ENCODE measurements at places on chromosomes 7 and 10. TPM values are rescaled to one million over a fixed set of nuclear protein-coding genes. Genes with fewer than 3 reads are reported as not detected.

GRCh38 chr7:120733143-120733542 is 124.8 kb downstream of the TSPAN12 start:
- peak; percentile 27 for DNase-seq

DNA sequence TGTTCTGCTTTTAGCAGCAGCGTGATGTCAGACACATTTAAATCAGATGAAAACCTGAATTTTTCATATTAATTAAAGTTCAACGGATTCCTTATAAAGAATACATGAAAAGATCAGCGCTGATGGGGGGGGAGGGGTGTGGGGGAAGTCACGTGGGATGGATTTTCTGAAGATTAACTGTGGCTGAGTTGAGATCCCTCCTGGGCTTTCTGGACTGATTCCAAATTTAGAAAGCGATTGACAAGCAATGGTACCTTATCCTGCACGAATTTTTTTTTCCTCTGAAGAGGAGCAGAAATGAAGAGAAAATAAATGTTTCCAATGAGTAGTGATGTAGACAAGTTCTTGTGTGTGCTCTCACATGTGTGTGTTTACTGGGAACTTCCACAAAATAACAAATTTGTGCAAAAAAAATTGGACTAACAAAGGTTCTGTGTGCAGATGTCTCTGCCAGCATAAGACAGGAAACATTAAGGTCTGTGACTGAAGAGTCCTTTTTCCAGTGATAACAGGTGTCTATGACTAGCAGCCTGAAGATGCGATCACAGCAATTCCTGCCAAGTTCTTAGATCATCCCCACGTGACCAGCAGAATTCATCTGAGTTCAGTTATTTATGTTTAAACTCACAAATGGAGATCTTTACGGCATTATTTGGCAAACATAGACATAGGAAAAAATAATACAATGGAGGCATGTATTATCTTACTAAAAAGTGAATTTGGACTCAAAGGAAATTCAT is 585.2 kb upstream of the CELF2 start:
- no peak for DNase-seq

The ZNF488 gene
- 0.38 TPM for total RNA-seq

The AKR1C2 gene
- total RNA-seq = 1.7 TPM

The LBX1 gene
- total RNA-seq = not detected

GRCh38 chr7:25790963-25791362 is 361.0 kb upstream of the NFE2L3 start:
- DNase-seq = no peak

DNA sequence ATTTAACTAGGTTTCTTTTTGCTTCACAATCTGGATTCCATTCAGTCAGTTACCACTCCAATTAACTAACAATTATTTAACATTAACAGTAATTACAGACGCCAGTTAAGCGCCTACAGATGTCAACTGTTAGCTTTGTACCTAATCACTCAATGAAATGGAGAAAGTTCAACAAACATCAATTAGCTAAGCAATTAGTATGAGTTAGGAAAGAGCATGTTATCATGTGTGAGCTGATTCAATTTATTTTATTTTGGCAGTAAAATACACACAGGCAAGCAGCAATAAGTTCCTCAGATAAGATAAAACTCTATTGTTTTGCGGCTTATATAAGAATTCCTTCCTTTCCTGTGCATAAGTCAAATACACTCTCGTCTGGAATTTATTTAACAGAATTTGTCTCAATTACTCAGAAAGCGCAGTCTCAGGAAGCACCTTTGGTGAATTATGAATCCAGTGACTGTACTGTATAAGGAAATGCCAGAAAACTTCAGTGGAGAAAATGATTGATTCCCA is 427.1 kb upstream of the GALNT17 start:
- DNase-seq = peak; percentile 23

GRCh38 chr10:128029731-128030369 is 96.4 kb downstream of the MKI67 start:
- no peak for DNase-seq

DNA sequence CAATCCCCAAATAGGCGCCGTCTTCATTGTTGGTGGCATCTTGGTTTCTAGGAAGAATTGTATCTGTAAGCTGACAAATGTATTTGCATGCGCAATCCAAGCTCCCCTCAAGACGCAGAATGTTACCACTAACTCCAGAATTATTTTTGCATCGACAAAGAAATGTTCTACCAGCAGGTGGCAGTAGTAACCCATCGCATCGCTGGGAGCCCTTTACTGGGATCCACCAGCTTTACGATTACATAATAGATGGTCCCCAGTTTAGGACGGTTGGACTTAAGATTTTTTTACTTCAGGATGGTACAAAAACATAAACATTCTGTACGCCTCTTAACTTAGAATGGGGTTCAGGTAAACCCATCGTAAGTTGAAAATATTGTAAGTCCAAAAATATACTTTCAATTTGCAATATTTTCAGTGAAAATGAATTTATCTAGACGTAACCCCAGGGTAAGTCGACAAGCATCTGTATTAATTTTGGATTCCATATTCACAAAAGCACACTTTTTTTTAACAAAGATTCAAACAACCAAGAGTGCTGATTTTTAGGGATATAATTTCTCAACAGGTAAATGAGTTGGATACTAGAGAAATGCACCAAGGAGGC is 114.0 kb upstream of the COBL start:
- peak; percentile 52 for DNase-seq

DNA sequence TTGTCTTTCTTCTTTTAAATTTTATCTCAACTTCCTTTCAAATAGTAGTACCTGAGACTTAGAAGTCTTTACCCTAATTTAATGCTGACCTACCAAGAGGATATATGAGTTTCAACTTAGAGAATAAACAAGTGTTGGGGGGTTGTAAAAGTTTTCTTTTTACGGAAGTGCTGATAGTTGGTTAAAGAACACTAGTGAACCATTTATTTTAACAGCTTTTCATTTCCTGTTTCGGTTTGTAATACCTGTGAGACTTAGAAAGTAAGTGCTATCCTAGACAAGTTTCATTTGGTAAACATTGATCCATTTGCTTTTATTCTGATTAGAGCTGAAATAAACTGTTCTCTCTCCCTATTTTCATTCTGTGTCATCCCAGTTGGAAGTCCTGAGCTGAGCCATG is 683.1 kb upstream of the SORCS1 start:
- DNase-seq = no peak

DNA sequence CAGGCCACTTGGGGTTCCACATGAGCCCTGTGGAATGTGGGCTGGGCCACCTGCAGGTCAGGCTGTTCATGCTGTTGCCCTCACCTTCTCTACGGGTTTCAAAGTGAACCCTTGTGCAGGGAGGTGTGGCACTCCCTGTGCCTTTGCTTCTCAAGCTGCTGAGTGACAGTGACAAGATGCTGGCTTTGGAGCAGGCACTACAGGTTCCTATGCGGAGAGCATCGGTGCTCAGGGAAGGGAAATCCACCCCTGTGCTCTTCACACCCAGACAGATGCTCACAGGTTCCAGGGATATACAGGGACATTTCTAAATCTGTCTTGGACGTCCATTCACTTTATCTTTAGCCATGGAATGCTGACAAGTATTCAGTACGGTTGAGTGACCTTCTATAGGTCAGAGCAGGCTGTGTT is 1005.0 kb downstream of the LRMDA start:
- no peak for DNase-seq

GRCh38 chr7:46352004-46352954 is 431.2 kb upstream of the IGFBP3 start:
- peak; percentile 65 for DNase-seq

The LRRN3 gene
- total RNA-seq = not detected

DNA sequence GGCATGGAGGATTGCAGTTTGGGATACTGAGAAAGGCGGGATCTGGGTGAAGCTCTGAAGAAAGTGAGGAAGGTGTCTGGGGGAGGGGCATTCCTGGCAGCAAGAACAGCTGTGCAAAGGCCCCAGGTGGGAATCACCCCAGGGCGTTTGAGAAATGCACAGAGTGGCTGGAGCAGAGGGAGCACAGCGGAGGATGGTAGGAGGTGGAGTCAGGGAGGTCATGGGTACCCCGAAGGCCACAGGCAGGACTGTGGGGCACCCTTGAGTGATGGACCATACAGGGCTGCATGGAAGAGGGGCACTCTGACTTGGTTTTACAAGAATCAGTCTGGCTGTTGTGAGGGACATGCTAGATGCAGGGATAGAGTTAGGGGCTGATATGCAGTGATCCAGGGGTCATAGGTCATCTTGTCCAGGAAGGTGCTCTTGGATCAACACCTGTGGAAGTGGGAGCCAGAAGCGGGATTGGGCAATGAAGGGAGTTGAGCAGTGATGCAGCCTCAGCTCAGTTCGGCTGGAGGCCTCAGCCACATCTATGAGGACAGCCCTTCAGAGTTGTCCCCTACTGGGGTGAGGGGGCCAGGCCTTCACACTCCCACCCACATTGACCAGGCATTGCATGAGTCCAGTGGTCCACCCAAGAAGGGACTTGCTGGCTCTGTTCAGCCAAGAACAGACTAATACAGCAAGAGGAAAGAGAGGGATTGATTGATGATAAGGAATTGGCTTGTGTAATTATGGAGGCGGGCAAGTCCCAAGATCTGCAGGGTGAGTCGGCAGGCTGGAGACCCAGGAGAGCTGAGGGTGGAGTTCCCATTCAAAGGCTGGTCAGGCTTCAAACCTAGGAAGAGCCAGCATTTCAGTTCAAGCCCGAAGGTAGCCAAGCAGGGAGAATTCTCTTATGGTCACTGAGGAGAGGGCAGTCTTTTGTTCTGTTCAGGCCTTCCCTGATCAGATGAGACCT is 48.7 kb downstream of the TSPAN15 start:
- no peak for DNase-seq

DNA sequence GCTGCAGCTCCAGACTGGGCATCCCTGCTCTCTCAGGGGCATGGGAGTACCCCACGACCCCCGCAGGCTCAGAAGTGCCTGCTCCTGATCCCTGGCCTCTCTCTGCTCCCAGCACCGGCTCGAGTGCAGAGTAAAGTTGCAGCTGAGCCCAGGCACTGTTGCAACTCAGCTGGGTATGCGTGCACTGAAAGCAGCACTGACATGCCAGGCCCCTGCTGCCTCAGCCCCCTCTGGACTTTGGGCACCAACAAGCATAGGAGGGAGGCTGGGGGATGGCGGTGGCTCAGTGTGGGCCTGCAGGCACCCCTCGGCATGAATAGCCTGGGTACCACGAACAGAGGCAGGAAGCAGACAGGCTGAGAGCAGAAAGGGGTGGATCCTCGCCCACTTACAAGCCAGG is 295.3 kb downstream of the GRM8 start:
- no peak for DNase-seq

The EPO gene
- total RNA-seq = not detected

DNA sequence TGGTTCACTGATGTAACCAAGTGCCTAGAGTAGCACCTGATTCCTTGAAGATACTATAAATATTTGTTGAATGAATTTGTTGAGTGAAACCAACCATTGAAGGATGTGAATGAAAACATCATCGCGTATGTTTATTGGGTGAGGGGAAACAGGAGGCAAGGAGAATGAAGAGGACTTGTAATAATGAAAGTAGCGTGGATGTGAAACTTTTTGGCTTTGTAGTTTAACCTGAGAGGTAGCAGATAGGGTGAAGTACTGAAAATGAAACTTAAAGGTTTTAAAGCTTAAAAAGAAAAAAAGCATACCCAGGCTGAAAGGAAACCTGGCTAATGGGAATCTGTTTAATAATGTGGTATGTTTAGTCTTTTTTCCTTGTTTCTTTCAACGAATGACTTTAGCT is 5.2 kb downstream of the CCNY start:
- DNase-seq = no peak

DNA sequence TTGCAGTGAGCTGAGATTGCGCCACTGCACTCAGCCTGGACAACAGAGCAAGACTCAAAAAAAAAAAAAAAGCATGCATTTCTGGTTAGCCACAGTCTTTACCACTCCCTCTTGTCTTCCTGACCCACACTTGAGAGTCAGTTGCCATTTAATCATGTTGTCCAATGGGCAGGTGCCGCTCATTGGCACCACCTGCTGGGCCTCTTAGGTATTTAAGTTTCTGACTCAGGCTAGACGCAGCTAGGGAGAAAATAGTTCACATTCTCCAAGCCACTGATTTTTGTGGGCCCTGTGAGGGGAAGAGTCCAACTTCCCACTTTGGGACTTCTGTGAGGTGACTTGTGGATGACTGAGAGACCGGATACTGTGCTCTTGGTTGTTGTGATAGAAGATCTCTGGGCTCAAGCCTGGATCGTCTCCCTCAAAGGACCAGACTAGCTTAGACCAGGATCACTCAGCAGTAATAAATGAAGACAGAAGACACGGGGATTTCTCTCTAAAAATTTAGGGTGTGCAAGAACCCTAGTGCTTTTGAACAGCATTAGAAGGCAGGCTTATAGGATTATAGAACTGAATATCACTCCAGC is 26.8 kb upstream of the SORCS3 start:
- DNase-seq = no peak

The NACAD gene
- total RNA-seq = 4.3 TPM

DNA sequence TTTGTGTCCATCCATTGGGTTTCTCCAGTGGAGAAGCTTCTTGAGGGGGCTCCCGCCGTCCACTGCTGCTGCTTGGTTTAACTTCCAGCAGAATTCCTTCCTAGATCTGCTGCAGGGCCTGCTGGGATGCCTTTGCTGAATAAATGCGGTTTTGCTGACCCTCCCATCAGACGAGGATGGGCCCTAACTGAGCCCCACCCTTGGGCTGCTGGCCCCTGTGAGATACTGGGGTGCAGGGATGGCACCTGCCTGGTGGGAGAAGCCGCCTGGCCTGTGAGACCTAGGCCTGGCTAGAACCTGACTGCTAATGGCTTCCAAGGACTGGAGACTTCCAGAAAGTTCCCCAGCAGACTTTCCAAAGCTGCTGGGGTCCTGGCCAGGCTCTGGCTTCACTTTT is 43.8 kb downstream of the ZNF467 start:
- no peak for DNase-seq

The UNC5B gene
- total RNA-seq = 2.5 TPM

The CACNB2 gene
- total RNA-seq = not detected

GRCh38 chr10:35262436-35262835 is 73.9 kb upstream of the CCNY start:
- no peak for DNase-seq

The GPR141 gene
- not detected for total RNA-seq

The SPACDR gene
- total RNA-seq = 4.1 TPM

DNA sequence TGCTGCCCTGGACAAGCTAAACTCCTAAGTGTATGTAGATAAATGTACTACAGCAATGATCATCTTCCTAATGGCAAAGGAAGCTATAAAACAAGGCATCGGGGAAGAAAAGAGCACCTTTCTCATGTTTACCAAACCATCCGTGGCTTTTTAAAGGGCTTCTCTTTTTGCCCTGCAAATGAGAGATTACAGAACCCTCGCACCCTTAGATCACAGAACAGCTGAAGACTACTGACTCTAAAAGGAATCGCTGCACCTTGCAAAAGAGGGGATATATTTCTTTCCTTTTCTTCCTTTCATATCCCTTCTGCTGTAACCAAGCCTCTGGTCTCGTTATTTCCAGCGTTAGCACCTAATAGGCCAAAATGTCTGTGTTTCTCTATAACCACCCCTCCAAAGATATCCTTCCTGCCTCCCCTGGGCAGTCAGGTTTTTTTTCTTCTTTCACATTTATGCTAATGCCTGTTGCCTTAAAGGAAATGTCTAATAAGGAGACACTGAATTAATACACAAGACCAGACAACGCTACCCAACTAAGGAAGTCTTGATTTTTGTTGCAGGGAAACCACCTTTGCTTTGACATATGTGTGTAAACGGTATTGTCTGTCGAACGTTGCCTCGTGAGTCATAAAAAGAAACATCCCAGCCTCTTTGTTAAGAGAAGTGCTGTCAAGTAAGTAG is 10.5 kb downstream of the ST8SIA6 start:
- peak; percentile 57 for DNase-seq
